Heart right ventricle (tissue), 16 donors: ENCODE measurements at places on chromosomes 7 and 10.

DNA sequence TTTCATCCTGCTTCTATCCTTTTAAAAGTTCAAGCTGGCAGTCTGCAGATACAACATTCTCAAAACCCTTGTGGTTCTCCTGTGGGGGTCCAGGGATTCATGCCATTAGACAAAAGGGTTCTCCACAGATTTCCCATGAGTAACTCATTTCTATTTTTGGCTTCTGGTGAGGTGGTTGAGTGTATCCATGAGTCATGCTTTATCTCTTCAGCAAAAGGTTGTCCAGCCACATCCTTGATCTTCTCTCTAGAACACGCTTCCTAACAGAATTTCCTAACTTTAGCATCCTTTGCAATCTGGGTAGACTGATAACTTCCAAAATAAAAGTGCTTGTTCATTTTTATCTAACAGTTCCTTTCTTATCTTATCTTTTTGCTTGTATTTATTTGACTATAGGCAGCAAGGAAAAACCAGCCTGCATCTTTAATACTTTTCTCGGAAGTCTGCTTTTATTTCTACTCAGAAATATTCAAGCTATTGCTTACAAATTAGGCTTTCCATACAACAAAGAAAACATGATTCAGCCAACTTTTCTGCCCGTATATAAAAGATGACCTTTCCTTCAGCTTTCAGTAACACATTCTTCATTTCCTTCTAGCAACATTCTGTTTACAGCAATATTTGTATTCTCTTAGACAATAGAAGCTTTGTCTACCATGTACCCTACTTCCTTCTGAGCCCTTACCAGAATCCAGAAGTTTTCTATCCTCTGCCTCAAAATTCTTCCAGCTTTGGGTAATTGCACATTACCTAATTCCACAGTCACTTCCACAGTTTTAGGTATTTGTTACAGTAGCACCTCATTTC lies 79.3 kb upstream of the IL6 start:
- DNase-seq = no peak
- no peaks in the 10 kb centered on the region for H3K36me3 ChIP-seq

DNA sequence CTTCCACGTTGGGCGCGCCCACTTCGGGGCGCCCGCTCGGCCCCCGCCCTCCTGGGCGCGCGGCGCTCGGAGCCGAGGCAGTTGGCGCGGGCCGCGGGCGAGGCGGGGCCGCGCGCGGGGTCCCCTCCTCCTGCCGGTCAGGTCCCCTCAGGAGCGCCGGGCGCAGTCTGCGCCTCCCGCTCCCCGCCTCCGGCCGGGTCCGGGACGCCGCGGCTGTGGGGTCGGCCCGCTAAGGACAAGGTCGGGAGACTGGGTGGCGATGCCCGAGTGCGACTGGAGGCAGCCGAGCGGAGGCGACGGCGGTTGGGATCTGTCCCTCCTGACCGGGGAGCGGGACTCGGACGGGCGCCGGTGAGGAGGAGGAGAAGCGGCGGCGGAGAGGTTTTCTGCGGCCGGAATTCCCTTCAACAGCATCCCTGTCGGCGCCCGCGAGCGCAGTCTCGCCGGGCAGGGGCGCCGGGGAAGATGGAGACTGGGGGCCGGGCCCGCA lies at the start of gene ATRNL1:
ATRNL1 (plus strand) TSS at position 80 of the 490 bp plus-strand sequence; CDS start at position 466, 386 bp downstream.
- peak within 1 kb of the TSS; percentile 75 for H3K4me3 ChIP-seq
- peak; percentile 13 for DNase-seq
- H3K4me1 ChIP-seq = peaks cover 10% of the 10 kb centered on the region

- no peak for DNase-seq
- no peak overlapping the region for H3K4me3 ChIP-seq
- H3K36me3 ChIP-seq = no peaks in the 10 kb centered on the region
- no peaks in the 10 kb centered on the region for H3K27me3 ChIP-seq
Observed at GRCh38 chr10:19731560-19731959, 84.7 kb upstream of the PLXDC2 start.

- no peak overlapping the region for H3K4me3 ChIP-seq
- H3K27ac ChIP-seq = no peak overlapping the region
- no peaks in the 10 kb centered on the region for H3K36me3 ChIP-seq
- DNase-seq = no peak
- no peaks in the 10 kb centered on the region for H3K4me1 ChIP-seq
Observed at GRCh38 chr7:29401769-29402168, 161.9 kb upstream of the PRR15 start.
